ENCODE measurements at places on chromosomes 4 and X. TPM values are rescaled to one million over a fixed set of nuclear protein-coding genes. Genes with fewer than 3 reads are reported as not detected.

TMEM164 gene
- 21.2 TPM for total RNA-seq

BCORL1 gene
- total RNA-seq: 3.1 TPM

NEIL3 gene
- 14.1 TPM for total RNA-seq

CXCL6 gene
- 2.9 TPM for total RNA-seq

CXCL10 gene
- not detected for total RNA-seq

HTN1 gene
- not detected for total RNA-seq

PLP1 gene
- not detected for total RNA-seq

SLC25A31 gene
- total RNA-seq: not detected

FRMPD4 gene
- not detected for total RNA-seq

TMPRSS11D gene
- not detected for total RNA-seq

SMARCA1 gene
- total RNA-seq: 18.4 TPM

L1CAM gene
- 0.27 TPM for total RNA-seq

GAB1 gene
- total RNA-seq: 41.1 TPM

BEX1 gene
- total RNA-seq: 0.27 TPM

CLDN2 gene
- total RNA-seq: not detected

PPP1R2C gene
- not detected for total RNA-seq

KLB gene
- total RNA-seq: under 0.01 TPM

CSN1S1 gene
- not detected for total RNA-seq

CSAG2 gene
- not detected for total RNA-seq

NUP62CL gene
- 0.40 TPM for total RNA-seq

CFP gene
- total RNA-seq: 0.14 TPM

SSX4 gene
- not detected for total RNA-seq

SOWAHB gene
- total RNA-seq: not detected
